ENCODE measurements at places on chromosomes 11 and 22. TPM values are rescaled to one million over a fixed set of nuclear protein-coding genes. Genes with fewer than 3 reads are reported as not detected.

The TECTA gene
- total RNA-seq = 0.32 TPM

The C22orf23 gene
- 0.16 TPM for total RNA-seq

The MS4A3 gene
- total RNA-seq = not detected

The PLAAT4 gene
- 2.5 TPM for total RNA-seq

The RHOG gene
- 11.0 TPM for total RNA-seq

The NTM gene
- total RNA-seq = 0.06 TPM

The RASD2 gene
- not detected for total RNA-seq

The ATG2A gene
- 13.4 TPM for total RNA-seq

The GAB4 gene
- not detected for total RNA-seq

The PRG3 gene
- total RNA-seq = not detected

The SLC22A6 gene
- total RNA-seq = not detected

The DDI1 gene
- not detected for total RNA-seq

The ISX gene
- not detected for total RNA-seq

The CRYBB2 gene
- total RNA-seq = not detected

The OOSP4A gene
- total RNA-seq = not detected

The PTPRJ gene
- total RNA-seq = 0.32 TPM

The PIK3C2A gene
- total RNA-seq = 73.1 TPM

The CEND1 gene
- total RNA-seq = not detected

The SYTL2 gene
- 6.0 TPM for total RNA-seq

The CLTCL1 gene
- total RNA-seq = 7.6 TPM

The MUC6 gene
- not detected for total RNA-seq

The CASP5 gene
- not detected for total RNA-seq

The FAM181B gene
- not detected for total RNA-seq

The KCNJ1 gene
- 0.06 TPM for total RNA-seq

The OR8D1 gene
- total RNA-seq = not detected

The SAA1 gene
- not detected for total RNA-seq

The ALDH3B2 gene
- not detected for total RNA-seq

The CHRM1 gene
- total RNA-seq = not detected

The TLCD5 gene
- 3.4 TPM for total RNA-seq

The CCDC73 gene
- total RNA-seq = 0.06 TPM

The SMIM35 gene
- not detected for total RNA-seq

The GP1BB gene
- total RNA-seq = 0.65 TPM

The POTEH gene
- total RNA-seq = not detected

The PRMT3 gene
- 15.0 TPM for total RNA-seq

The C1QTNF4 gene
- 0.16 TPM for total RNA-seq

The TYR gene
- total RNA-seq = not detected

The H19 gene
- 217 TPM for total RNA-seq

The NXPE2 gene
- total RNA-seq = not detected

The BATF2 gene
- 0.32 TPM for total RNA-seq

The SHISA8 gene
- not detected for total RNA-seq

The RFPL1 gene
- total RNA-seq = not detected

The MUC2 gene
- total RNA-seq = not detected

The CLMP gene
- 0.06 TPM for total RNA-seq

The INSC gene
- under 0.01 TPM for total RNA-seq

The TREH gene
- total RNA-seq = not detected

The KCTD17 gene
- total RNA-seq = 16.4 TPM

The KLHDC7B gene
- total RNA-seq = not detected

The IL17REL gene
- not detected for total RNA-seq

The MMP27 gene
- not detected for total RNA-seq

The TSGA10IP gene
- total RNA-seq = not detected

The KRTAP5-2 gene
- total RNA-seq = not detected

The TRIM21 gene
- total RNA-seq = 37.0 TPM

The GGTLC2 gene
- not detected for total RNA-seq

The INS gene
- total RNA-seq = not detected

The GAS2 gene
- 0.97 TPM for total RNA-seq

Data from bladder microvascular endothelial cell (primary cell).